ENCODE measurements at places on chromosomes 6 and 20.

DNA sequence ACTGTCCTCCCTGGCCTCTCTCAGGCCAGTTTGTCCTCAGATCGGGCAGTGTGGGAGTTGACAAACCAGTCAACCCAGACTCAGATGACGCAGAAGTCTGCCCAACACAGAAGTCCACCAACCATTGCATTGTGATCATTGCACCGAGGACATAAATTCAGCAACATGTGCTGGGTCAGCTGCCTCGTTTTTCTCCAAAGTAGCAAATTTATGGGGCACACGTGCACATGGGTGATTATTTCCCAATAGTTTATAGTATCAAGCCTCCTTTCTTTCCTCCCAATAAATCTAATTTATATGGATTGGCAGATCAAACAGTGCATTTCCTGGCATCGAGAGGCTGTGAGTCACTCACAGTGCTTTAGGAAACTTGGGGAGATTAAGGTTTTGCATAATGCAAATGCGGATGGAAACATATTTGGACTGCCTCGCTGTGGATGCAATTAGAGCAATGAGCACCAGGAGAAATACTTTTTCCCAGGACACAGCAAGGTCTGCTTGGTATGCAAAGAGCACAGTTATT is 413.7 kb upstream of the SULF2 start:
- DNase-seq = no peak

GRCh38 chr6:43634702-43635303 is 837 bp upstream of the MAD2L1BP start:
- peak; percentile 25 for DNase-seq

DNA sequence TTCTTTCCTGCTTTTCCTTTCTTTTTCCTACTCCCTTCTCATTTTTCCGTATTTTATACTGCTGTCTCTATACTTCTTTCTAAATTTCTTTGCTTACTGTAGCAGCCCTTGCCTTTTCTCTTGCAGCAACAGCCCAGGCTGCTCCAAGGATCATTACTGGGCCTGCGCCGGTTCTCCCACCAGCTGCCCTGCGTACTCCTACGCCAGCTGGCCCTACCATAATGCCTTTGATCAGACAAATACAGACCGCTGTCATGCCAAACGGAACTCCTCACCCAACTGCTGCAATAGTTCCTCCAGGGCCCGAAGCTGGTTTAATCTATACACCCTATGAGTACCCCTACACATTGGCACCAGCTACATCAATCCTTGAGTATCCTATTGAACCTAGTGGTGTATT is 148.8 kb downstream of the QKI start:
- no peak for DNase-seq

- no peak for DNase-seq
These were observed 129.0 kb downstream of the PHACTR3 start for GRCh38 chr20:59733351-59733750.

DNA sequence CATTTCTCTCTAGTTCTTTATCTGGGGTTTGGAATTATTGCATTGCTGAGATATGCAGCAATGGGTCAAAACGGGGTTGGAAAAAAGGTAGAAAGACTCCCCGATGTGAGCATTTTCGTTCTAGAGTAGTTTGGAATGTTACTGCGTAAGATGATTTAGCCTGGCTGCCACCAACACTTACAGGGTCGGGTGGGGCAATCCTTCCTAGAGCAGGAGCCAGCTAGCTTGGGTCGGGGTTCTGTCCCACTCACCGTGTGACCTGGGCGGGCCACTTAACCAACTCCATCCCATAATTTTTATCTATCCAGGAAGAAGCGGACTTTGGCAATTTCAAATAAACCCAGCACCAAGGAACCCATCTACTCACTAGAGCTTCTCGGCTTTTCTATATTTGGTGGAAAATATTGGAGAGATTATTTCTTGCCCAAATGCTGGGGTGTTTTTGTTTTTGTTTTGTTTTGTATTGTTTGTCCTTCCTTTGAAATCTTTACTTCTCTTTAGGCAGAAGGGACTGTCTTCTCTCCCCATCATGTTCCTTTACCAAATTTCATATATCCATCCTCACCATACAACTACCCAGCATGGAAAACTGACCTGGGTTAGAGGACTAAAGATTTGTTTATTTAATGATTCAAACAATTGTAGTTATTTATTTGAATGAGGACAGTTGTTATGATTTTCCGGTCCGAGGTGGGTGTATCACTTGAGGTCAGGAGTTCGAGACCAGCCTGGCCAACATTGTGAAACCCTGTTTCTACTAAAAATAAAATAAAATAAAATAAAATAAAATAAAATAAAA is 72.4 kb downstream of the GPX5 start:
- peak; percentile 16 for DNase-seq

DNA sequence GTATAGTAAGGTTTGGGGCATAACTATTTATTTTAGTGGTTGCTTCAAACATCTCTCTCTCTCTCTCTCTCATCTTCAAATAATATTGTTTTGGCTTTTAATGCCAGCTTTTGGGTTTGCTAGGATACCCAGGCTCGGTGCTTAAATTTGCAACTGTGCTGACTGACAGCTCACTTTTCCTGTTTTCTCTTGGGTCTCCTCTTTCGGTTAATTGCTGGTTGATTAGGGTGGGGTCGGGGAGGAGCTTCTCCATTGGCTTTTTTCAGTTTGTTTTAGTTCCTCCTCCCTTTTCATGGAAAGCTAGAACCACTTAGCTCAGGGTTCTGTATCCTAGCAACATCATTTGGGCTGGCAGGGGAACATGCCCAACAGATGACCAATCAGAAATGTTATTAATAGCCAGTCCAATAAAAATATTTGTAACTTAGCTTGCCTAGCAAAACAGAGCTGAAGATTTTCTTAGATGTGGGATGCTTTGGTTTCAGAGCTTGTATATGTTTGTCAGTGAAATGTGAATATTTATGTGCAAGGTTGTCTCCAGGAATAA is 11.3 kb downstream of the TFAP2B start:
- no peak for DNase-seq

GRCh38 chr20:63942250-63942951 is 13.8 kb downstream of the UCKL1 start:
- DNase-seq = no peak

DNA sequence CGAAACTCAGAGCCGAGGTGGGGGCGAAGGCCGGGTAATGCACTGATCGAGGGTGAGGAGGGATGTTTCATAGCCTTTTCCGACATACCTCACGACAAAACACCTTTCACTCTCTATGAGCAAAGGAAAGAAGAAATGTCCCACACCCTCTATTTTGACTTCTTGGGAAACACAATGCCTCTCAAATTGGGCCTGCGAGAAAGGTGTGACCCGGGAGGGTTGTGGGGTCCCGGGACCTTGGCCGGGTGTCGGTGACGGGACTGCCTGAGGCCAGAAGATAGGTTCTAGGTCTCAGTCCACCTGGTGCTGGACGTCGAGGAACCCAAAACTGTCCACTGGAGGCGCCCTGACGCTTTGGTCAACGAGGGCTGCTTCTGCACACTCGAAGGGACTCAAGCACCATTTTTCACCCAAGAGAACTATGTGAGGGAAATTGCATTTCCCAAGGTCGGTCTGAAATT is 41.1 kb upstream of the OSTM1 start:
- DNase-seq = peak; percentile 57

DNA sequence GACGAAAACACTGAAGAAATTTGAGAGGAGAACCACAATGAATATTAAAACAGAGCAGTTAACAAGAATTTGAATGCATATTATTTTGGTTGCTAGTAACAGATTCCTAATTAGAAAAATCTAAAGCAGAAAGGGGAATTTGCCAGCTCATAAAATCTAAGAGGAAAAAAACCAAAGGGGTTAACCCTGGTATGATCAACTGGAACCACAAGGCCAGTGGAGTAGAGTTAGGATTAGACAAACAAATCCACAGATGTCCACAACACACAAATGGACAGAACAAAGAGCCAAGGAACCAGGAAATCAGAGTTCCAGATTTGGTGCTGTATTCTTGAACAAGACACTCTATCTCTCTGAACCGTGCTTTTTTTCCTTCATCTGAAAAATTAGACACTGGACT is 195.0 kb downstream of the TASP1 start:
- DNase-seq = no peak

GRCh38 chr6:148596891-148597455 is 149.9 kb upstream of the UST start:
- DNase-seq = no peak

GRCh38 chr6:106966229-106966628 is 8.3 kb downstream of the CD24 start:
- no peak for DNase-seq

DNA sequence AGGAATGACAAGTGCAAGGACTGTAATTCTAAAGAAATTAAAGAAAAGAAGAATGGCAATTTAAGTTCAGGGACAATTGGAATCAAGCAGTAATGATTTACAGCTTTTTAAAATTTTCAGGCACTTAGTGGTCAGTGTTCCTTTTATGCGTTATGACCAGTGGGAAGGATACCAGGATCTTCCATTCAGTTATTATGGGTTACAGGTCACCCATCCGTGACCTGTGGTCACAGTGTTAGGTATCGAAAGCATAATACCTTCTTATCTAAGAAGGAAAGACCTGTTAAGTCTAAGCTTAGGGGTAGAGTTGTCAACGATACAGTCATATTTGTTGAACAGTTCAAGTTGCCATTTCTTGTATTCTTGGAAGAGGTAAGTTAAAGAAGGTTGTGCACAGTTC is 253.8 kb downstream of the LAMA2 start:
- DNase-seq = no peak

- DNase-seq = no peak
These were observed 366.3 kb downstream of the CDKAL1 start for GRCh38 chr6:20900389-20901160.

- DNase-seq = no peak
These were observed 92.8 kb downstream of the ESR1 start for GRCh38 chr6:151900256-151900655.

DNA sequence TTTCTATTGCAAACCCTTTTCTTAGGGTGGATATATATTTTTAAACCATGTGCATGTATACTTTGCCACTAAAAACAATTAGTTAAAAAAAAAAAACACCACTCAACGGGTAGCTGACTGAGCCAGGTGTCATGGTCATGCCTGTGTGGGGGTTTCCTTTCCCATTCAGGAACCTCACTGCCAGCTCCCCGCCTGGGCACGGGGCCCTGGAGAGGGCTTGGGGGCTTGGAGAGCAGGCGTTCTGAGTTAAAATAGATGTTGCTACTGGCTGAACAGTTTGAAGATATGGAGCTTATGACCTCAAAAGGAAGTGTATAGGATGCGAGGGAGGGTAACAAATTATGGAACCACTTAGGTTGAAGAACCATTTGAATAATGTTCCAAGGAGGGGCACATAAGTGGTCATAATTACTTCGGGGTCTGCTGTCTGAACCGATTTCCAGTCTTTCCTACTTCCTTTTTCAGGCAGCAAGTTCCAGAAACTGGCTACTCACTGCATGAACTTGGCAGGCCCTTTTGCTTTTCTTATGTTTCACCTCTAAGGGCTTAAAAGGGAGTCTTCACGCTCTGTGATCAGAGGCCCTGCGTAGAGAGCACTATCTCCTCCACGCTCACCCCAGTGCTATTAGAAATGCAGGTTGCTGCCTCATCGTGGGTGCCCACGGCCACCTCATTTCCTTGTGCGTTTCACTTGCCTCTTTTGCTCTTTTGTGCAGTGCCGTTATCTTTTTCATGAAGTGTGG is 9.9 kb downstream of the STX16 start:
- no peak for DNase-seq

DNA sequence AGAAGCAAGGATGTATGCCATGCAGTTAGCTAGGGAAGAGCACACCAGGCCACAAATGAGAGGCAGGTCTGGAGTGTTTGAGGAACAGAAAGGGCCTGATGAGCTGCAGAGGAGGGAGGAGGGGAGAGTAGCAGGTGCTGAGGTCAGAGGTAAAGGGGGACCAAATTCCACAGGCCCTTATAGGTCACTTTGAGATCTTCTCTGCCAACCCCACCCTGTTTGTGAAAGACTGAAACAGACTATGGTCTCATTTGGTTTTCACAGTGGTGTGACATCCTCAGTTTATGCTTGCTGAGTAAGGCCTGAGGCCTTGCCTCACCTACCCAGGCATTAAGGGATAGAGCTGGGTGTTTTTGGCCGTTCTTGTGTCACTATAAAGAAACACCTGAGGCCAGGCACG is 187.7 kb upstream of the MYLIP start:
- DNase-seq = no peak

- DNase-seq = no peak
These were observed 34.2 kb upstream of the GFRAL start for GRCh38 chr6:55293116-55293515.

DNA sequence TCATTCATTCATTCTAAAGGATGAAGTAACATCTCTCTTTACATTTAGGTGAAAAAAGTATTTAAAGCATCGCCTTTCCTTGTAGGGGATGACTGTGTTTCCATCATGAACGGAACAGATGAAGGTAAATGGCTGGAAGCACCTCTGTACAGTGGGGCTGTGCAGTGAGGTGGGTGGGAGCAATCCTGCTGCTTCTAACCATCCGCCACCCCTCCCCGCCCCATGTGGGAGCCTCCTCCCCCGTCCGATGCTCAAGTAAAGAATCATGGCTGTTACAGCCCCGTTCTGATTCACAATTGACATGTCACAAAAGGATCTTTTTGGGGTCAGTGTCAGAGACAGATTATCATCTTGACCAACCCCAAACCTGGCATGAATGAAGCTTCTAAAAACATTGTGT is 19.3 kb downstream of the ENTPD6 start:
- DNase-seq = no peak

GRCh38 chr6:150119173-150119572 is 23.7 kb upstream of the PPP1R14C start:
- peak; percentile 69 for DNase-seq

DNA sequence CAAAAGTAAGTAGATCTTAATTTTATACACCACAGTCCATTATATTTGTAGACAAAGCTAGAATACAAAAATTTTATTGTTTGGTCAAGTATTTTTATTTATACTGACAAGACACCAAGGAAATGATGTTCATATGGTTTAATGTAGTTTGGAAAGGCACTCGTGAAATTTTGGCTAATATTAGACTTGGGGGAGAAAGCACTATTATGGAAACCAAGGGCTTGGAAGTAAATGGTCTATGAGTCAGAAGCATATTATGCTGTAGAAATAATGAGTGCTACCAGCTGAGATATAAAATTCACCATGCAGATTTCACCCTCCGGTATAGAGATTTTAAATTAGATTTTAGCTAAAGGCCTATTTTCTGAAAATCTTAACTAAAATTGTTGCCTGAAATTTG is 233.6 kb downstream of the KCNQ5 start:
- DNase-seq = no peak

GRCh38 chr6:126625019-126625418 is 285.1 kb downstream of the CENPW start:
- DNase-seq = no peak

All from NCI-H146 (cell line).